ENCODE measurements at places on chromosomes 6 and 20.

DNA sequence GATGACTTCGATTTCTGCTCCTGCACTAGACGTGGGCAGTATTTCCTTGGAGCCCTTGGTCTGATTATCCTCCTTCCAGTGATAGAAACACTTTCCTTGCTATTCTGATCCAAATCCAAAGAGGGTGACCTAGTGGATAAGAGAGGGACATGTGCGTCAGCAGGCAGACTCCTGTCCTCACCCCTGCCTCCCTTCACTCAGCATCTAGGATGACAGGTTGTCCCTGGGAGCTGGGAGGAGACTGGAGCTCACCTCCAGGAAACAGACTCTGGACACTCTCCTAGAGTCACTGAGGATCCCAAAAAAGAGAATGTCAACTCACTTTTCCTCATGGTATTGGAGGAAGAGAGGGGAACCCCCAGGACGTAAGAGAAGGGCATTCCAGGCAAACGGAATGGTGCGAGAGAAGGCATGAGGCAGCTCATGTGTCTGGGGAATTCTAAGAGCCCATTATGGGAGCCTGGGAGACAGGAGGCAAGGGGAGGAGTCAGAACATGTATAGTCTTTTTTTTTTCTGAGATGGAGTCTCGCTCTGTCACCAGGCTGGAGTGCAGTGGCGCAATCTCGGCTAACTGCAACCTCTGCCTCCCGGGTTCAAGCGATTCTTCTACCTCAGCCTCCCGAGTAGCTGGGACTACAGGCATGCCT lies 2.2 kb downstream of the C20orf173 start:
- DNase-seq, result no peak

DNA sequence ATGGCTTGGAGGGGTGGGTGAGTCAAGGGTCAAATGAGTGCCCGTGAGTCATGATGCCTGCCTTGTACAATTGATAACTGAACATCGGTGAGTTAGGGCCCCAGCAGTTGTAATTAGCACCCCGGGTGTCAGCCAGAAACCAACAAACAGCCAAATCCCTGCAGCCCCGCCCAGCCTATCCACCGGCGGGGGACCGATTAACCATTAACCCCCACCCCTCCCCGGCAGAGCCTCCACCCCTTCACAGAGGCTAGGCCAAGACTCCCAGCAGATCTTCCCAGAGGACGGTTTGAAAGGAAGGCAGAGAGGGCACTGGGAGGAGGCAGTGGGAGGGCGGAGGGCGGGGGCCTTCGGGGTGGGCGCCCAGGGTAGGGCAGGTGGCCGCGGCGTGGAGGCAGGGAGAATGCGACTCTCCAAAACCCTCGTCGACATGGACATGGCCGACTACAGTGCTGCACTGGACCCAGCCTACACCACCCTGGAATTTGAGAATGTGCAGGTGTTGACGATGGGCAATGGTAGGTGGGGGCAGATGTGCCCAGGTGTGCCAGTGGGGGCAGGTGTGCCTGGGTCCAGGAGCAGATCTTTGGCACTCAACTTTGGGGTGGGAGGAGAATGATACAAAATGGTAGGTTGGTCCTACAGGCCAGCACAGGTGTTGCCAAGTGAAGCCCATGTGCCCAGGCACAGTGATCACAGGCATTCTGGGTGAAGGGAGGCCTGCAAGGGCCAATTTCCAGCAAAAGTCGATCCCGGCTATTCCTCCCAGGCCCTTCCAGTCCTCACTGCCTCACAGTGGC lies 45.7 kb downstream of the HNF4A start:
- DNase-seq, result no peak

DNA sequence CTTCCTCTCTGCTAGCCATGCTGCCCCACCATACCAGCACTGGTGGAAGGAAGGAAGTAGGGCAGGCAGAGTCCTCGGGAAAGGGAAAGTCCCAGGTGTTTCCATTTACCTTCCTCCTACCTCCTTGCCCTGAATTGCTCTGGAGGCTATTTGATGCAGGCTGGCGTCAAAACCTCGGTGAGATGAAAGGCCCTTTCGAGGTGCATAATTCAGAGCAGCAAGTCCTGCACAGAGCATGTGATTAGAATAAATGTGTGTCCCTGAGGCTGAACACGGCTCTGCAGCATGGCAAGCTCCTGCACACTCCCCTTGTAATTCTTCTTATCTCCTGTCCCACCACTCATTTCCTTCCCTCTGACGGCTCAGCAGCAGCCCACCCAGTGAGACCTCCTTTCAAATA lies 98.7 kb upstream of the LRFN2 start:
- no peak for DNase-seq

DNA sequence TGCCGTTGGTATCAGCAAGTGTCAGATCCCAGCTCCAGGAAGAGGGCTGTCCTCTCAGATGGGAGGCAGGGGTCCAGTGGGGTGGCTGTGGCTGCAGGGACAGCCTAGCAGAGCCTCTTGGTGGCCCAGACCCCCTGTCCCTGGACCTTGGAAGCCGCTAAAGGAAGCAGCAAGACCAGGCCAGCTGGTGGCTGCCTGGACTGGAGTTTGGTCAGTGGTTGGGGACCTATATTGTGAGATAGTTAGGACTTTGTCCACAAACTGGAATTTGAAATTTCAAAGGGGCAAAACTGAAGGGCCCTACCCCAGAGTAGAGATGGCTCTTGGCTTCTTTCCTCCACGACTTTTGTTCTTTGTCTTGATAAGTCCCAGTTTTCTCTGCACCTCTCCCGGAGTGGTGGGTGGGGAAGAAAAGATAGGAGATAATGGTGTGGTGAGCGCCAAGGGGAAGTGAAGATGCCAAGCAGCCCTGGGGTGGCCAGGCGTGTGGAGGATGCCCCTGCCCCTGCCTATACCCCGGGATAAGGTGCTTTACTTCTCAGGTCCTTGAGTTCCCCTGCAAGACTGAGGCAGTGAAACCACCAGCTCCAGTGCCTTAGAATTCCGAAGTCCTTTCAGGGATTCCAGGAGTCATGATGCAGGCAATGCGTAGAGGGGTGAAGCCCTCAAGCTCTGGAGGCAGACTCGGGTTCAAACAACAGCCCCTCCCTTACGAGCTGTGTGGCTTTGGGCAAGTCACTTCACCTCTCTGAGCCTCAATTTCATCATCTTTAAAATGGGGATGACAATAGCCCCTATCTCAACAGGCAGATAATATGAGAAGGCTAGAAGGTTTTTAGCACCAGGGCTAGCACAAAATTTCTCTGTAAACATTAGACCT lies 40.2 kb downstream of the HNF4A start:
- no peak for DNase-seq

- DNase-seq, result no peak
Measured at GRCh38 chr6:41042226-41043055, at the start of gene TSPO2. TSPO2 (plus strand) TSS chr6:41042467; CDS start chr6:41042986, 519 bp downstream.

- no peak for DNase-seq
Measured at GRCh38 chr6:30163918-30164654, 740 bp downstream of the TRIM15 start.

GRCh38 chr6:117448011-117448410 lies 22.3 kb upstream of the ROS1 start:
- DNase-seq, result no peak

- DNase-seq, result no peak
Measured at GRCh38 chr6:11705483-11705882, 73.1 kb downstream of the ADTRP start.

DNA sequence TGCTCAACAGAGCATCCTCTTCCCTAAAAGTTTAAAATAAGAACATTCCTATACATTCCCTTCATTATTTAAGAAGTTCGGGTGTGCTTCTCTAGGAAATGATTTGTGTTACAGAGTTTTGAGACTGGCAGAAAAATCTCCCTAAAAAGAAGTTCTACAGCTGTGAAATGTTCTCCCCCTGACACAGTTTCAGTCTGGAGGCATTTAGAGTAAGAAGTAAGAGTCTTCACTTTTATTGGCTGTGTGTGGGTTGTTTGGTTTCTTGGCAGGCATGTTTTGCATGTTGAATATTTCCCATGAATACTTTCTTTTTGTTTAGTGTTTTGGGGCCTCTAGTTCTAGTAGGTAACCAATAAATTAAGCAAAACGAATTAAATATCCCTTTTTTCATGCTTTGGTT lies 195.9 kb downstream of the TENT5A start:
- DNase-seq, result no peak

DNA sequence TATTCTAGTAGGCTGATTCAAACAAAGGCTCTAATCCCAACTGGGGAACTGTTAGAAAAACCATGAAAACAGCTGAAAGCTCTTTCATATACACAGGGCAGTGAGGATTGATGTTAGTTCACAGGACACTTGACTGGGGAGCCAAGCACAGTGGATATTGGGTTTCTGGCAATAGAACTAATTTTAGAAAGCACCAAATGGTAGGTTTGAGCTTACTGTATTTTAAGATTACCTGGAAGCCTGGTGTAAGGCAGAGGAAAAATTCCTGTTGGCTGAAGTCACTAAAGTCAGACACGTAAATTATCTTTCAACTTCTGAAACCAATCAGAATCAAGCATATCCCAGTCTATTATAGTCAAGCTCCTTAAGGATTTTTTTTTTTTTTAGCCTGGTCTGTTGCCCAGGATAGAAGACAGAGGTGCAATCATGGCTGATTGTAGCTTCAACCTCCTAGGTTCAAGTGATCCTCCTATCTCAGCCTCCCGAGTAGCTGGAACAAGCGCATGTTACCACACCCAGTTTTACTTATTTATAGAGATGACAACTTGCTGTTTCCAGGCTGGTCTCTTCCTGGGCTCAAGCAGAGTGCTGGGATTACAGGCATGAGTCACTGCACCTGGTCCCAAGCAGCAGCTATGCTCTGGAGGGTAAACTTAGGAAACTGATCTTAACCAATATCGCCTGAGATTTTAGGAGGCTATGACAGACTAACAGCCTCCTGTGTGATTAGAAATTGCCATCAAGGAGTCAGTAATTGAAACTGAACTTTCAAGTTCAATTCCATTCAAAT lies 32.5 kb upstream of the SYNCRIP start:
- no peak for DNase-seq

- no peak for DNase-seq
Measured at GRCh38 chr6:37731371-37731770, 33.7 kb upstream of the MDGA1 start.

DNA sequence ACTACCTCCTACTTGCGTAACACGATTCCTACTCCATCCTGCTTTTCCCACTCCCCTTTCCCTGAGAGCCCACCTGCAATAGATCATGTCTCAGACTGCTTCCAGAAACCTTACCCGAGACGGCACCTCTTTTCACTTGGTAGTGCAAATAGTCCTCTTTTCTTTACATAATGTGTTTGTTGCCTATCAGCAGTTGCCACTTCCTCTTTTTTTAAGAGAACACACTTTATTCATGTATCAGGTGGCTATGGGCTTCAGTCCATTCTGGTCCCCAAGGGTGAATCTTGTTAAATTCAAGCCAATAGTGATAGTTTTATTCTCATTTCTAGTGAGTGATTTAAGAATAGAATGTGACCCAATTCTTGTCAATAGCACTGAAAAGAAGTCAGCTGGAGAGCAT lies 57.7 kb upstream of the FERMT1 start:
- no peak for DNase-seq

Data from stimulated activated CD4-positive, alpha-beta T cell treated with anti-CD3 and anti-CD28 coated beads, Interleukin-1b, Interleukin-23, amount 100 ng/mL, for 4 hours (primary cell).